ENCODE measurements at places on chromosomes 4 and X. TPM values are rescaled to one million over a fixed set of nuclear protein-coding genes. Genes with fewer than 3 reads are reported as not detected.
A peak's percentile ranks its signal among the peaks of the same experiment; 100 is the strongest.

DNA sequence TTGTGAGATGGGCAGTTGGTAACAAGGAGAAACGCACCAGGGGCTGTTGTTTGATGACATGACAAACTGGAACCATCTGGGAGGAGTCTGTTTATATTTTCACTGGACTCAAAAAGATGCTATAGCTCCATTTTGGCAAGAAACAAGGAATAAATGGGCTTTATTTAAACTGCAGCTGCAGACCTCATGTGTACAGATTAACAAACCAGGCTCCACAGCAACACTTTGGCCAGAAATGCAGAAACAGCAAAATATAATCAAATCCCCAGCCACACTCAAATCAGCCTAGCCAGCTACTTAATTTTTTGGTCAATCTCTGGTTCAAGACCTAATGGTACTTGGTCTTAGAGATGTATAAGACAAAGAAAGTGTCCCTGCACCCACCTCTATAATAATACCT, 52.7 kb downstream of the ASB9 start:
- DNase-seq, result no peak

DNA sequence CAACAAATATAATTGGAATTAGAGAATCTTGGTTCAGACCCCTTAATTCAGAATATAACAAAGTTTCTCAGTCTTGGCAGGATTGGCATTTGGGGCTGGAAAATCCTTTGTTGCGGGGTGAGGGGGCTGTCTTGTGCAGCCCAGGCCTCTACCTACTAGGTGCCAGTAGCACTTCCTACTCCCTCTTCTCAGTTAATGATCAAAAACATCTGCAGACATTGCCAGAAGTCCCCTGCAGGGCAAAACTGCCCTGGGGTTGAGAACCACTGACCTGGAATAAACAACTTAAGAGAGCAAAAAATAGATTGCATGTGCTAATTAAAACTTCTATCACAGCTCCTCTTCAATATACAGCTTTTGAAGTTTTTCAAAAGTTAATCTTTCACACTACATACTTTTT, 36.7 kb upstream of the CXorf38 start:
- no peak for DNase-seq

DNA sequence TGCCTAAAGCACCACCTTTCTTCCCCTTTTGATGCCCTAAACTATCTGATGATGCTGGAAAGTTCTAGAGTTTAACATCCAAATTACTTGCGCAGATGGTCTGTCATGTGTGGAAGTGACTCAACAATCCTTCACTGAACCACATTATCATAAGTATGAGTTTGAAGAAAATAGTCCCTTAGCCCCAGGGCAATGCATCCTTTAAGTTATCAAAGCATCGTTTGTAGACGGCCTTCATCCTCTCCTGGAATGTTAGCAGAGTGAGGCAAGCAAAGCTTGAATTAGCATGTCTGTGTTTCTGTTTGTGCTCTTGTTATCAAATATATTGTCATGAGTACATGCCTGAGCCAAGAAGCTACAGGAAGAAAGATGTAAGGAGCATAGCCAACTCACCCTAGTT, 570.9 kb downstream of the MID1IP1 start:
- no peak for DNase-seq

GRCh38 chr4:96052827-96053226, 212.9 kb downstream of the PDHA2 start:
- DNase-seq, result no peak

DNA sequence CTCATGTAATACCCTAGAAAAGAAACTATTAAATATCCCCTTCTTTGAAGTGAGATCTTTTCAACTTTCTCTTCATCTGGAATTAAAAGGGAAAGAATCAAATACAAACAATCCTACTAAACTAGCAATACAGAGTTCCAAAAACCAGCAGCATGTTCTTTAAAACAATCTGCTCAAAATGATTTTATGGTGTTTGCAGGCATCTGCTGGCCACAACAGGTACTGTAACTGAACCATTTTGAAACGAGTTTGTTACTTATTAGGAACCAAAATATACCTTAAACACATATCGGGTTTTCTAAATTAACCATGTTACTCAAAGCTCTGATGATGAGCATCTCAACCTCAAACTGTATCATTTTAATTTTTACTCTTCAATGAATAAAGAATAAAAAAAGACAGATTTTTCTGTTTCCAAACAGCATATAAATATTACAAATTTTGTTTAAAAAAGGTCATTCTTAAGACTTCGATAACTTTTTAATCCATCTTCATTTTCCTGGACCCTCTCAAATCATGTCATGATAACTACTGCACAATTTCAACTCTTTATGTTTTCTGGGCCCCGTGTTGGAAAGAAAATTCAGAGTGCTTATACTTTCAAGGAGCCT, 56.5 kb downstream of the ARAP2 start:
- peak; percentile 13 for DNase-seq

GRCh38 chrX:16212436-16212835, 45.2 kb downstream of the MAGEB17 start:
- peak; percentile 7 for DNase-seq

DNA sequence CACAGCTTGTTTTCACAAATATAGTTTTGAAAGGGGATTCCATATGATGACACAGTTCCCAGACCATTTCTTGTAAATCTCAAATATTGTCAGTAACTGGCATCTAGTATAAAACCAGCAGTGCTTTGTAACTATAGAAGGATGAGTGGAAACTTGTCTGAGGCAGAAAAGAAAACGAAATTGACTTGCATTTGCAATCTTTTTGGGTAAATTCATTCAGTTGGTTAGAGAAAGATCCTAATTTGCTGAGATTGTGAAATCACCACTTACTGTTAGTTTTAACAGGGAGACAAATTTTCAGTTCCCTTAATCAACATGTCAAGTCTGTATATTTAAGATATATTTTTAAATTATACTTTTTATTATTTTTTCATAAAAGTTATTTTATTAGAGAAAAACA, 71.5 kb upstream of the VEGFC start:
- DNase-seq, result no peak

- DNase-seq, result no peak
These were observed 121.6 kb upstream of the IGFBP7 start for GRCh38 chr4:57231781-57232180.

DNA sequence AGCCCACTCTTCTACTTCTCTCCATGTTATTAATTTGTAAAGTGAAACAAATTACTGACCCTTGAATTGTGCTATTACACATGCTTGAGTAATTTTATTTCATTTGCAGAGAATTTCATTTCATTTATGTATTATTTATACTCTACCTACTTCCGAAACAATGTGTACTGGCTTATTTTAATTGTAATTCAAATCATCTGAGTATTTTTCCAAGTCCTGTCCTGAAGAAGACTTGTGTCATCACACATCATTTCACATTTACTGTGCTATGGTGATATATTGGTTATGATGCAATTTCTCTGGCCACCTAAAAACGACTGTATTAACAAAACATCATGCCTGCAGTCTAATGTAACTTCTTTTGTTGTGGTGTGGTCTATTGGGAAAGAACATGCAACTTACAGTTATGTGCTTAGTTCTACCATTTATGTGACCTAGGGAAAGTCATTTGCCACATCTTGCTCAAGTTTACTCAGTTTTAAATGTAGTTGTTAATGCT, 384.5 kb downstream of the RPA4 start:
- no peak for DNase-seq

The GIMD1 gene
- not detected for total RNA-seq

The DAPP1 gene
- not detected for total RNA-seq

The SPATA4 gene
- total RNA-seq, result not detected

The DCAF4L1 gene
- total RNA-seq, result not detected

The TMSB15B gene
- total RNA-seq, result not detected

The MAOA gene
- 1.1 TPM for total RNA-seq

The PCDH10 gene
- 2.3 TPM for total RNA-seq

The AFP gene
- not detected for total RNA-seq

The KLHL4 gene
- total RNA-seq, result not detected

Measured in G401 (cell line).